ENCODE measurements at places on chromosomes 1 and 21.

DNA sequence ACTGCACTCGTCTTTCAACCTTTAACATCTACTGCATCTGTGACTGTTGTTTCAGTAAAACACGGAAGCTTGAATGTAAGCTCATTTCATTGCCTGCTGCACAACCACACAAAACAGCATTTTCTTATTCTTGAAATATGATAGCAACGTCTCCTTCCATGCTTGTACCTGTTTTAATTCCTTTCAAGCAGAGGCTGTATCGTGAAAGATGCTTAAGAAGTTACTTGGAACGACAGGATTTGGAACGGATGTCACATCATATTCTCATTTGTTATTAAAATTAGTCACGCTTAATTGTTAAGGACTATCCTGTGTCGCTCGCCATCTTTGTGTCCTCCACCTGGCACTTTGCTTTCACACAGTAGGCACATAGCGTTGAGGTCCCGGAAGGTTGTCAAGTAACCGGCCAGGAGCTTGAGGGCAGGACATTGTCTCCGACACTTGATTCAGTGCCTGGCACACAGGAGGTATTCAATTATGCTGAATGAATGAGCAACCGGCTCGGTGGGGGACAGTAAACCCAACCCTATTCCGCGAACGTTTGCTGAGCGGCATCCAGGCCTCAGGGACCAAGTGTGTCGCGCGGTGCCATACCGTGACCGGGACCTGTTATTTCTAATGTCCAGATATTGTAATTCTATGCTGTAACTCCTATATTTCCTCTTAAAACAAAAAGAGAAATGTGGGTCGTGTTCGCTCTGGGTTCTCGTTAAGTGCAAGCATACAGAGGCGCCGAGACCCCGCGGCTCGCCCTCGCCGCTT is 499 bp upstream of the SH3GLB1 start:
- DNase-seq, result peak; percentile 91
- peak overlapping the region; percentile 91 for H3K4me3 ChIP-seq
- H3K27me3 ChIP-seq, result no peaks in the 10 kb centered on the region
- H3K27ac ChIP-seq, result peak overlapping the region; percentile 99
- H3K4me1 ChIP-seq, result peaks cover 3% of the 10 kb centered on the region
- peaks cover 11% of the 10 kb centered on the region for H3K36me3 ChIP-seq

- H3K4me3 ChIP-seq, result no peak overlapping the region
- no peaks in the 10 kb centered on the region for H3K27me3 ChIP-seq
- DNase-seq, result no peak
- H3K27ac ChIP-seq, result no peak overlapping the region
- H3K36me3 ChIP-seq, result no peaks in the 10 kb centered on the region
- peaks cover 69% of the 10 kb centered on the region for H3K4me1 ChIP-seq
Measured at GRCh38 chr21:45327441-45328197, 39.9 kb upstream of the POFUT2 start.

DNA sequence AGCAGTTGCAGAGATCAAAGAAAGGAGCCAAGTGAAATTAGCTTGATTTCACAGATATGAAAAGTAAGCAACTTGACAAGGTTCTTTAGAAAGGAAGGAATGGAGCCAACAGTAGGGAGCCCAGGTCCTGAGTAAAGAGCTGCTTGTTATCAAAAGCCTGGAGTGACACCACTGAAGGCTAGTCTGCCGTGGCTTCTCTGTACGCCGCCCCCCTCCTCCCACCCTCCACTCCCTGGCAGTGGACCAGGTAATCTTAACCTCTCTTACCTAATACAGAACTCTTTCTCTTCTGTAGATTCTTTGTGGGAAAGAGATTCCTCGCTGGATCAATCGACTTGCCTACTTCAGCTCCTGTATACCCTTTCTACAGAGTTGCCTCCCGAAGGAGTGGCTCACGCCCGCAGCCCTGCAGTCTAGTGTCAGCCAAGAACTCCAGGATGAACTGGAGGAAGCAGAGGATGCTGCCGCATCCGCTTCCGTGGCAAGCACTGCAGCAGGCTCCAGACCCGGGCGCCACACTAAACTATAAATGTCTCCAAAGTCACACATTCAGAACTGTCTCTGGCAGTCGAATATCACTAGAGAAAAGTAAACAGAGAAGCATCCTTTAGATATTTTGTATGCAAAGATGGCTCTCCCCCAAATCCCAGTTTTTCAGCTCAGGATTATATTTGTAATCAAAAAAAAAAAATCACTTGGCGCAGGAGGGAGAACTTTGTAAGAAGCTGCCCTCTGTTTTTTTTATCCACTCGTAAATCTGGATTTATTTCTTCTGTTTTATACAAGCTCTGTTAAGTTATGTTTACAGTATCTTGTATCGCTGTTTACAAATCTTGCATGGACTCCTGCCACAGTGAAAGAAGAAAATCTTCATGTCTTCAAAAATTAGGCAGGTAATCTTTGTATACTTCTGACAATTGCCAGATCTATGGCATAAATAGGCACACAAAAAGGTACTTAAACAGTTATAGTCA is 52.6 kb downstream of the DESI2 start:
- H3K36me3 ChIP-seq, result 0 out of 2 replicates have a peak, but pooled peaks cover 2% of the 10 kb centered on the region
- no peak overlapping the region for H3K27ac ChIP-seq
- no peak overlapping the region for H3K4me3 ChIP-seq
- no peaks in the 10 kb centered on the region for H3K4me1 ChIP-seq
- DNase-seq, result no peak

DNA sequence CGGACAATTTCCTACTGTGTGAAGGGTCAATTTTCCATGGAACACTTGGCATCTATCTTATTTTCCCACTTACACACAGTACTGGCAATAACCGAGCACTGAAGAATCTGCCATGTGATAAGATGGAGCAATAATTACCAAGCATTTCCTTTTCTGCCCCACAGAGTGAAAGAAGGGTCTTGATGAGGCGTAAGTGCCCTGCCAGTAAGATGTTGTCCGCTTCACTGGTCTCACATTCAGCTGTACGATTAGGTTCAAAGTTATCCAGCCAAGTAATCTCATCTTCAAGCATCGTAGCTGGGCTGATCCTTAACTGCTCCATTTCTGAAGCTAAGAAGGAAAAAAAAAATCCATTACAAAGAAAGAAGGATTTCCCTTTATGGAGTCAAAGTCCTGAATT is 67.8 kb downstream of the PCSK9 start:
- H3K4me1 ChIP-seq, result peaks cover 7% of the 10 kb centered on the region
- H3K36me3 ChIP-seq, result peaks cover 59% of the 10 kb centered on the region
- H3K27ac ChIP-seq, result no peak overlapping the region

DNA sequence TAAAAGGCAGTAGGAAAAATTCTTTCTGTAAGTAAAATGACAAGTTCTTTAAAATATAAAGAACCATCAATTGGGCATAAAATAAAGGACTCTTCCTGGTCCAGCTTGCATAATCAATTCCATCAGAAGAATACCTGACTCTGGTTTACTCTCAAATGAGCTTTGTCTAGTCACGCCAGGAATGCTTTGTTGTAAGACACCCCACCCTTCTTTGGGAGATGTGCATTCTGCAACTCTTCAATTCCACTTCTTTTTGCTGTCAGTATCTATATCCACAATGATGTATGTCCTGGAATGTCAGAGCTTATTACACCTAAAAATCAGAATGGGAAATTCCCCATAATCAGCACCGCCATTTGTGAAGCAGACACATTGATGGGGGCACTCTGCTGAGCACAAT is 76.1 kb downstream of the PTPN14 start:
- no peak overlapping the region for H3K4me3 ChIP-seq
- H3K4me1 ChIP-seq, result no peaks in the 10 kb centered on the region
- H3K27ac ChIP-seq, result no peak overlapping the region
- H3K36me3 ChIP-seq, result no peaks in the 10 kb centered on the region
- H3K27me3 ChIP-seq, result no peaks in the 10 kb centered on the region
- DNase-seq, result no peak

DNA sequence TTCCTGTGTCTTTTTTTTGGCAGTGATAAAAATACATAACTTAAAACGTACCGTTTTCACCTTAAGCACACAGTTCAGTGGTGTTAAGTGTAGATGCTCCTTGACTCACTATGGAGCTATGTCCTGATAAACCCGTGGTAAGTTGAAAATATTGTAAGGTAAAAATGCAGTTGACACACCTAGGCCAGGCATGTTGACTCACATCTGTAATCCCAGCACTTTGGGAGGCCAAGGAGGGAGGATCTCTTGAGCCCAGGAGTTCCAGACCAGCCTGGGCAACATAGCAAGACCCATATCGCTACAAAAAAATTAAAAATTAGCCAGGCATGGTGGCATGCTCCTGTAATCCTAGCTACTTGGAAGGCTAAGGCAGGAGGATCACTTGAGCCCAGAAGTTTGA is 73.6 kb upstream of the COG2 start:
- no peak for DNase-seq
- H3K27ac ChIP-seq, result no peak overlapping the region
- H3K27me3 ChIP-seq, result no peaks in the 10 kb centered on the region

DNA sequence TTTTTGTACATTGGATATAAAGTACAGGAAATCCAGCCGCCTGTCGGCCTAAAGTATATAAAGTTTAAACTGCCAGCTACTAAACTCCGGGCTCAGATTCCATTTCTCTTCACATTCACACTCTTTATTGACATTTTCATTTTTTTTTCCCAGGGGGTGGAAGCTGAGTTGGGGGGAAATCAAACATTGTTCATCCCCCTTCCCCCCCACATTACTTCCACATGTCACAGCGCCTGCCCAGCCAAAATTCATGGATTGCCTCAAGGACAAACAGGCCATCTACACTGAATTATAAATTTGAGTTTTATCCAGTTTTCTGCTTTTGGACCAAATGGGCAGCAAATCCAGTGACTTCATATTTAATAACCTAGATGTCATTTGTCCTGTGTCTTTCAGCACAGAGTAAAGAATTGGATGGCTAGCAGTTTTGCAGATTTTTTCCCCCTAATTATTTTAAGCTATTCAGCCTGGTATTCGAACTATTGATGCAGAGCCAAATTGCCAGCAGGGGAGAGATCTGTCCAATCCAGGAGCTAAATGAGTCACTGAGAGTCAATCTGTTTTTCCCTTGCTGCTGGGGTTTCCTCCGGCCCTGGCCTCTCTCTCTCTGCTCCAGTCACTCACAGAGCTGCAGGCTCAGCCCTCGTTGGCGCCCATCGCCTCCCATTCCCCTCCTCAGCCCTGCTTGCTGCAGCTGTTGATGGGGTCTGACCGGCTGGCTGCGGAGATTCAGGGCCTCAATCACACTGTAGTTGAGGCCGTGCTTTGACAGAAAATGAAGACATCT is 98.0 kb downstream of the LMO4 start:
- H3K27me3 ChIP-seq, result no peaks in the 10 kb centered on the region
- peak; percentile 77 for DNase-seq
- H3K36me3 ChIP-seq, result no peaks in the 10 kb centered on the region
- peak overlapping the region; percentile 17 for H3K27ac ChIP-seq
- no peaks in the 10 kb centered on the region for H3K4me1 ChIP-seq

GRCh38 chr1:37174876-37175275 is 140.6 kb upstream of the GRIK3 start:
- H3K27ac ChIP-seq, result no peak overlapping the region
- peaks cover 20% of the 10 kb centered on the region for H3K27me3 ChIP-seq
- DNase-seq, result no peak
- H3K4me1 ChIP-seq, result no peaks in the 10 kb centered on the region

GRCh38 chr1:164557270-164557669 is 1.7 kb upstream of the PBX1 start:
- no peak overlapping the region for H3K27ac ChIP-seq
- DNase-seq, result no peak
- no peak overlapping the region for H3K4me3 ChIP-seq
- no peaks in the 10 kb centered on the region for H3K36me3 ChIP-seq
- peaks cover 4% of the 10 kb centered on the region for H3K4me1 ChIP-seq
- no peaks in the 10 kb centered on the region for H3K27me3 ChIP-seq

- H3K4me3 ChIP-seq, result peak overlapping the region; percentile 80
- no peak for DNase-seq
- no peaks in the 10 kb centered on the region for H3K27me3 ChIP-seq
- H3K36me3 ChIP-seq, result peaks cover 15% of the 10 kb centered on the region
- 0 out of 2 replicates have a peak, but pooled peaks cover 2% of the 10 kb centered on the region for H3K4me1 ChIP-seq
Measured at GRCh38 chr1:113904293-113904673, 316 bp downstream of the AP4B1 start.

GRCh38 chr1:33118274-33118673 is 37.3 kb downstream of the AZIN2 start:
- no peaks in the 10 kb centered on the region for H3K36me3 ChIP-seq
- DNase-seq, result no peak
- H3K27ac ChIP-seq, result no peak overlapping the region
- H3K4me3 ChIP-seq, result no peak overlapping the region

DNA sequence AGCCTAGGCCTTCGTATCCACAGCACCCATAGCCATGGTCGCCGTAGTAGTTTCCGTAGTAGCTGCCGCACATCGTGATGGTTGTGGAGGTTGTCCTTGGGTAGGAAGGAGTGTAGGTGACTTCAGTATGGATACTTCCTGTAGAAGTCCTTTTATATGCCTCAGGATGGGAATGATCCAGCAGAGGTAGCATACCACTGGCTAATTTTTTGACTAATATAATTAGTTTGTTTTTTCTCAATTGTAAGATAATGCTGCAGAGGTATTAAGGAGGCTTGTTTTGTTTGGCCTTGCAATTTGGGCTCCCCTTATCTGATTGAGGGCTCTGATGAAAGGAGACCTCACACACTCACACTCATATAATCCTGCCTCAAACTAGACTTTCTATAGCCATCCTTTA is at the start of gene KRTAP6-2:
KRTAP6-2 (minus strand) TSS at position 101 of the 400 bp plus-strand sequence; CDS start at position 73, 28 bp downstream.
- H3K4me1 ChIP-seq, result no peaks in the 10 kb centered on the region
- H3K27me3 ChIP-seq, result no peaks in the 10 kb centered on the region
- H3K4me3 ChIP-seq, result no peak within 1 kb of the TSS
- H3K36me3 ChIP-seq, result no peaks in the 10 kb centered on the region
- no peak for DNase-seq

- no peak for DNase-seq
- H3K36me3 ChIP-seq, result peaks cover 28% of the 10 kb centered on the region
- peaks cover 5% of the 10 kb centered on the region for H3K4me1 ChIP-seq
- H3K27me3 ChIP-seq, result no peaks in the 10 kb centered on the region
- H3K27ac ChIP-seq, result peak overlapping the region; percentile 85
- H3K4me3 ChIP-seq, result peak overlapping the region; percentile 98
Measured at GRCh38 chr1:111756124-111756513, 418 bp downstream of the DDX20 start.

GRCh38 chr1:74767490-74767889 is 34.5 kb downstream of the TYW3 start:
- H3K27ac ChIP-seq, result no peak overlapping the region
- H3K27me3 ChIP-seq, result no peaks in the 10 kb centered on the region
- DNase-seq, result peak; percentile 17
- H3K4me1 ChIP-seq, result no peaks in the 10 kb centered on the region
- H3K4me3 ChIP-seq, result no peak overlapping the region

- H3K4me1 ChIP-seq, result peaks cover 20% of the 10 kb centered on the region
- no peak for DNase-seq
- no peaks in the 10 kb centered on the region for H3K27me3 ChIP-seq
- H3K4me3 ChIP-seq, result no peak overlapping the region
Measured at GRCh38 chr1:64513545-64513944, 43.6 kb downstream of the CACHD1 start.

DNA sequence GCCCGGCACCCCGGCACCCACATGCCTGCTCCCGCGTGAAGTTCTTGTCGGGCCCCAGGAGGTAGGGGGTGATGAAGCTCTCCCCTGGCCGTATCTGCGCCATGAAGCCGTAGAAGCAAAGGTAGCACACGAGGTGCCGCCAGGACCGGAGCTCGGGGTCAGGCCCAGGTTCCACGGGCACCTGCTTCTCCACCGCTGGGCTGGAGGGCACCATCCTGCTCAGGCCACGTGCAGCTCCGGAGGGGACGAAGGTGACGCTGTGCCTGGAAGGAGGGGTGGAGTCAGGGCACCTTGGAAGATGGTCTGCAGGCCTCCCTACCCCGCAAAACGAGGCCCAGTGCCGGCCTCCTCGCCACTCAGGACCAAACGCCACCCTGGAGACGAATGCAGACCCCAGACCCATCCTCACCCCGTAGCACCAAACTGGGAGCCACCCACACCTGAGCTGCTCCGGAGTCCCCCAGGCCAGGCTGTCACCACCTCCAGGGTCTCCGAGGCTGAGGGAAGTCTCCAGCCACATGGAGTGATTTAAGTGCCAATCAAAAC is 4.4 kb downstream of the SLC19A1 start:
- no peak overlapping the region for H3K4me3 ChIP-seq
- H3K4me1 ChIP-seq, result peaks cover 5% of the 10 kb centered on the region
- no peaks in the 10 kb centered on the region for H3K27me3 ChIP-seq

All from SJCRH30 (cell line).